Mesothelial cell of epicardium (in vitro differentiated cells): ENCODE measurements at places on chromosomes 5 and 9. TPM values are rescaled to one million over a fixed set of nuclear protein-coding genes. Genes with fewer than 3 reads are reported as not detected.

DNA sequence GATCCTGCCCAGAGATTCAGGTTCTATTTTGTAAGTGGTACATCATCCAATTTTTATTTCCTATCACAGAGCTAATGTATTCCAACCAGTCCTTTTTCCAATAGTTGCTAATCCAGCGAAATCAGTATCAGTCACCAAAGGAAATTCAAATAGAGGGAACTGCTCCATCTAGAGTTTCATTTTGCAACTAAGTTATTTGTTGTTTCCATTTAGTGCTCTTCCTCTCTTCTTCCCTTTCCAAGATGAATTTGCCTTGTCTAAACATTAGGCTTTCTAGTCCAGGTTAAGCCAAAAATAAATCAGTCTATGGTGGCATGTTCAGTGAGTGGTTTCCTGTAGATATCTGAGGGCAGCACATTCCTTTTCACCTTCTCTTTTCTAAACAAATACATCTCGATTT, 79.8 kb upstream of the SPATA31D4 start:
- DNase-seq = no peak

DNA sequence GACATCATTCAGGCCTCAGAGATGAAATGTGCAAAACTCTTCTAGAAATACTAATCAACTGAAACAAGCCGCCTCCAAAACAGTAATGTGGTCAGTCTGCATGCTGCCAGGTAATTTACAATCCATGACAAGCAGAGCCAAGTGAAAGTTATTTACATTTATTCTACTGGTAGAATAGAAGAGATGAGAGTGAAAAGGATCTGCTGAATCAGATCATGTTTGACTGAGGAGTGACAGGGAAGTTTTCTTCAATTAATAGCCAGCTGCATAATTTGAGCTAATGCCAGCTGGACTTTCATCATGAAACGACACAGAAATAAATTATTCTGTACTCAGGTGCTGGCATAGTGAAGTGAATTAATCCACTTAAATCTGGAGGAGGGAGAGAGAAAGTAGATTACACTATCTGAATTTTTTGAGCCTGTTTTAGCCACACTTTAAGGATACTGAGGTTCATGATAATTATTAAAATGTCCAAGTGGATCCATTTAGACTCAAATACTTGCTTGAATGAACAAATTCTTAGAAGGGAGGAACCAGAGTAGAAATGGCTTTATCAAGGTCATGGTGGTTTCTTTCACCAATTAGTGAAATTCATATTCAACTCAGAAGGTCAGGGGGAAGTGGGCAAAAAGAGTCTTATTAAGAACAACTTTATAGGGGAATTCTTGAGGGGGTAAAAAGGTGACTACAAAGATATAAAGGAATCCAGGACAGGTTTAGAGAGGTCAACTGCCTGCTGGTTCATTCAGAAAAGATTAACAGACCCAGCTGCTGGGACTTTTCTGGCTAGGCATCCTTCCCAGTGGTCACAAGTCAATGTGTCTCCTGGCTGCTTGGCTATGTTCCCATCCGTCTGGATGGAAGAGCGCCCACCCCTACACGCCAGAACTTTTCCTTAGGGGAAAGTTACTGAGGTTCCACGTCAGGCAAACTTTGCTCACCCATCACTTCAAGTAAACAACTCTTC, 350.4 kb downstream of the PDE4D start:
- no peak for DNase-seq

DNA sequence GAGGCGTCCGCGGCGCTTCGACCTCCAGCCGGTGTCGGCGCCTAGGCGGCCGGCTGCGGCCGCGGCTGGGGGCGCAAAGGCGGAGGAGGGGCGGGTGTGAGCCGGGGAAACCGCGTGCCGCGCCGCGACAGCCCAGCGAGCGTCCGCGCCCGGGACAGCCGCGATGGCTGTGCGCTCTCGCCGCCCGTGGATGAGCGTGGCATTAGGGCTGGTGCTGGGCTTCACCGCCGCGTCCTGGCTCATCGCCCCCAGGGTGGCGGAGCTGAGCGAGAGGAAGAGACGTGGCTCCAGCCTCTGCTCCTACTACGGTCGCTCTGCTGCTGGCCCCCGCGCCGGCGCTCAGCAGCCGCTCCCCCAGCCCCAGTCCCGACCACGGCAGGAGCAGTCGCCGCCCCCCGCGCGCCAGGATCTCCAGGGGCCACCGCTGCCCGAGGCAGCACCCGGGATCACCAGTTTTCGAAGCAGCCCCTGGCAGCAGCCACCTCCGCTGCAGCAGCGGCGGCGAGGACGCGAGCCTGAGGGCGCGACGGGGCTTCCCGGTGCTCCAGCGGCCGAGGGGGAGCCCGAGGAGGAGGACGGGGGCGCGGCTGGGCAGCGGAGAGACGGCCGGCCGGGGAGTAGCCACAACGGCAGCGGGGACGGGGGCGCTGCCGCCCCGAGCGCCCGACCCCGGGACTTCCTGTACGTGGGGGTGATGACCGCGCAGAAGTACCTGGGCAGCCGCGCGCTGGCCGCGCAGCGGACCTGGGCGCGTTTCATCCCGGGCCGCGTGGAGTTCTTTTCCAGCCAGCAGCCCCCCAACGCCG, 605 bp downstream of the CHSY3 start:
- DNase-seq = peak; percentile 59

DNA sequence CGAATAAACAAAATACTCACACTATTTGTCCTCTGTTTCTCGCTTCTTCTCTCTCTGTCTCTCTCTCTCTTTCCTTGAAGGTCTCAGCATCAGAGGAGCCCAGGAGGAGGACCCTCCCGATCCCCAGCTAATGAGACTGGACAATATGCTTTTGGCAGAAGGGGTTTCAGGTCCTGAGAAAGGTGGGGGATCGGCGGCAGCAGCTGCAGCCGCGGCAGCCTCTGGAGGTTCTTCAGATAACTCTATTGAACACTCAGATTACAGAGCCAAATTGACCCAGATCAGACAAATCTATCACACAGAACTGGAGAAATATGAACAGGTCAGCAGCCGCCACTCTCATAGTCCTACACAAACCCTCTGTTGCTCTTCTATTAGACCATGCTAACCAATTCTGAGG, 168.4 kb downstream of the PBX3 start:
- DNase-seq = no peak

DNA sequence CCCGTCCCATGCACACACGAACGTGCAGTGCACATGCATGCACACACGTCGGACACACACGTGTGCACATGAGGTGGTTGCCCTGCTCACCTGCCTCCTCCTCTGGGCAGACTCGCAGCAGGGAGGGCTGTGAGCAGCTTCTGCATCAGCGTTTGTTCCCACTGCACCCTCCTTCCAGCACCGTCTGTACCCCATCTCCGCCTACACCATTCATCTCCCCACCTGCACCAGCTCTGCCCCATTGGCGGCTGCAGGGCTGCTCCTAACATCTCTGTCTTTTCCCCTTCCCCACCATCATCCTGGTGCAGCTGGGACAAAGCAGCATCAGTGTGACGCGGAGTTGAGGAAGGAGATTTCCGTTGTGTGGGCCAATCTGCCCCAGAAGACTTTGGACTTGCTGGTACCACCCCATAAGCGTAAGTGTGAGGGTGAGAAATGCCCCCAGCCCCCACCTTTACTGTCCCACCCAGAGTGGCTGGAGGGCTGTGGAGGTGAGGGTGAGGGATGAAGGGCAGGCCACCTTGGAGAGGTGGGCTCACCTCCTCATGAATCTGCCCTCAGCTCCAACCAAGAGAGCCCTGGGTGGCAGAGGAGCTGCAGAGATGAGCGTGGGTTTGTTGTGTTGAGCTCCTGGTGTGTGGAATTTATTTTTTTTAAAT, 234.6 kb downstream of the CACNA1B start:
- DNase-seq = no peak

DNA sequence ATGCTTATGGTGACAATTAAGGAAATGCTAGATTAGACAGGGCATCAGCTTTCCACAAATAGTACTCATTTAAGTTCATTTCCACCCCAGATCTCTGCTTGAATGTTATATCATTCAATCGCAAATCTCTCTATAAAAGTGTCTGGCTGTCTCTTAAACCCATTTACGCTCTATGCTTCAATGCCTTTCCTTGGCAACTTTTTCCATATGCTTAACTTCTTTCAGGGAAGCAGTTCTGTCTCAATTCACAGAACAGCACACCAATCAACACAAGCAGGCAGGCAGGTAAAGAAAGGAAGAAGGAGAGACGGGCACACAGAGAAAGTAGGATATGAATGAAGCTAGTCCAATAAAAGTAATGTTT, 243.1 kb downstream of the DENND1A start:
- DNase-seq = no peak

DNA sequence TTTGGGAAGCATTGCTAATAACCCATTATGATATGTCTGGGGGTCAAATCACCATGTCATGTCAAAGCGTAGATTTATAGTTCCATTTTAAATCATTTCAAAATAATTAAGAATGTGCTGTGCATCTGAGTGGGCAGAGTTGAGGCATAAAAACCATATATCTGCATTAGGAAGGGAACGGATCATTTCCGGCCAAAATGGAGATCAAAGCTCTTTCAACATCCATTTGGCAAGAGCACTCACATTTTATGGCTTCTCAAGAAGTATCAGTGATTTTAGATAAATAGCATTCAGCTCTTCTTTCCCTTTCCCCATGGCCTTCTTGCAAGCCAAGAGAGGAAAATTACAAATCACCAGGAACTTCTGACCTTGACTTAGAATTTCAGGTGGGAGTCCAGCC, 89.9 kb downstream of the HSPA4 start:
- no peak for DNase-seq

GRCh38 chr9:119758241-119758640, 389.0 kb upstream of the BRINP1 start:
- DNase-seq = no peak

DNA sequence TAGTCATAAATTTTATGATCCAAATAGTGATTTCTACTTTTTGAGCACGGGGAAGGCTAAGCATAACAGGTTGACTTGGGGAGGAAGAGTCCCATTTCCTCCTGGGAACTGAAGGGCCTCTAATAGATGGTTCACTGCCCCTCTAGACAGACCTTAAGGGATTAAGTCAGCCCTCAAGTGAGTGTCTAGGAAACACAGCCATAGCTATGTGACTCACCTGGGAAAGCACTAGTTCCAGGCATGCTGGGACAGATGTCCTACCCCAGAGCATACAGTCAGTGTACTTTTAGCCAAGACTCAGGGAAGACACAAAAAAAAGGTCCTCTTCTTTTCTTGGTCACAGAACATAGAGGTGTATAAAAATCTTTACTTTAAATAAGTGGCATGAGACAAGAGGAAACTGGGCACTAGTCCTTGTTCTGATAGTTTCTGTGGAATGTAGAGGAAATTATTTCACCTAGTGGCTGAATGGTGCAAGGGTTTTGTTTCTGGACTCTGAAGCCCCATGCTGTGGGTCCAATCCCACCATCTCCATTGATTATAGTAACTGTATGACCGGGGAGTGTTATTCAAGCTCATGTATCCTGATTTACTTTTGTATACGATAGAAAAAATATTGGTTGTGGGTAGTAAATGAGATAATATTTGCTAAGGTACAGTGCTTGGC, 86.0 kb downstream of the NREP start:
- no peak for DNase-seq

DNA sequence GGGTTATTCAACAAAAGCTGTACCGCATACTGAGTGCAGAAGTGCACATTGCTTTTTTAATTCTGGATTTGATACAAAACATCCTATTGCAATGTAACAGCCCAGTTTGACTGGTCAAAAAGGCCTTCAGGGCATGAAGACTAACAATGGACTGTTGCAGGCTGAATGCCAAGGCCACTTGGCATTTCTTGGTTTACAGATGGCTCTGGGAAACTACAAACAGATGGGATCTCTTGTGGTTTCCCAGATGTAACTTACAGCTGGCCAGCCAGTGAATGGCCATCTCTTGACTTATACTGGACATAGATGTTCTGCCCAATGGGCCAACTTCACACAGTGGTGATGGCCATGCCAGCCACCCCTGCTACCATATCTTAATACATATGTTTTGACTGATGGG, 36.8 kb downstream of the UGT3A2 start:
- no peak for DNase-seq

The GLRA1 gene
- total RNA-seq = not detected in 3 replicates

The FOXD4L4 gene
- total RNA-seq = 0.31 to 0.38 TPM in 2 of 3 replicates, not detected in the other

The TAF11L7 gene
- not detected in 3 replicates for total RNA-seq

The ADCY2 gene
- 0.84 to 3.0 TPM (median 0.86 TPM) in 3 replicates for total RNA-seq

The GABRG2 gene
- 0.56 to 0.63 TPM in 2 of 3 replicates, not detected in the other for total RNA-seq

The OGN gene
- 2.2 to 3.1 TPM (median 2.6 TPM) in 3 replicates for total RNA-seq

The WDR38 gene
- not detected in 3 replicates for total RNA-seq

The GPR150 gene
- not detected in 3 replicates for total RNA-seq
